ENCODE measurements at places on chromosomes 7 and 10. TPM values are rescaled to one million over a fixed set of nuclear protein-coding genes. Genes with fewer than 3 reads are reported as not detected.

Gene IFIT1B
- not detected for total RNA-seq

Gene GBX1
- total RNA-seq, result not detected

Gene CD36
- total RNA-seq, result 406 TPM

Gene GNGT1
- total RNA-seq, result not detected

Data from regular cardiac myocyte (primary cell).